ENCODE measurements at places on chromosomes 4 and X.

GRCh38 chr4:141637565-141637964 is 1.2 kb downstream of the IL15 start:
- no peak for DNase-seq

- DNase-seq: no peak
Observed at GRCh38 chr4:183638436-183638835, 20.5 kb downstream of the RWDD4 start.

DNA sequence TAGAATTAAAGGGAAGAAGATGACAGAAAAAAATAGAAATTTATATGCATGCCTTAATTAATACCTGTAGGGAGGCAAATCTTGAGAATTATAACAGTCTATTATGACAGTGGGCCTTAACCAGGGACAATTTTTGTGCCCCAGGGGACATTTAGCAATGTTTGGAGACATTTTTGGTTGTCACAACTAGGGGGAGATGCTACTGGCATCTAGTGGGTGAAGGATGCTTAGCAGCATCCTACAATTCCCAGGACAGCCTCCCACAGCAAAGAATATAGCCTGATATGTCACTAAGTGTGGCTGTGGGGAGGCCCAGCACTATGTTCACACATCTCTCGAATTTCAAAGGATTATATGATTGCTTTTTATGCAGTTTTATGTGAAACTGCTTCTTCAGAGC is 10.5 kb downstream of the GPR82 start:
- no peak for DNase-seq

DNA sequence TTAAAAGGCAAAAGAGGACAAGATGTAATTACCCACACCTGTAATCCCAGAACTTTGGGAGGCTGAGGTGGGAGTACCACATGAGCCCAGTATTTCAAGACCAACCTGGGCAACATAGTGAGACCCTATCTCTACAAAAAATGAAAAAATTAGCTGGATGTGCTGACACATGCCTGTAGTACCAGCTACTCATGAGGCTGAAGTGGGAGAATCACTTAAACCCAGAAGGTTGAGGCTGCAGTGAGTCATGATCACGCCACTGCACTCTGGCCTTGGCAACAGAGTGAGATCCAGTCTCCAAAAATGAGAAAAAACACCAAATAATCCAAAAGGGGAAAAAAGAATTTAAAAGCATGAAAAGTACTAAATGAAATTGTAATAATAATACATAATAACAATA is 30.8 kb downstream of the NR0B1 start:
- no peak for DNase-seq

GRCh38 chrX:23871905-23872546 is 35.7 kb downstream of the APOO start:
- no peak for DNase-seq

- no peak for DNase-seq
Observed at GRCh38 chrX:136260776-136261175, 9.6 kb upstream of the MAP7D3 start.

DNA sequence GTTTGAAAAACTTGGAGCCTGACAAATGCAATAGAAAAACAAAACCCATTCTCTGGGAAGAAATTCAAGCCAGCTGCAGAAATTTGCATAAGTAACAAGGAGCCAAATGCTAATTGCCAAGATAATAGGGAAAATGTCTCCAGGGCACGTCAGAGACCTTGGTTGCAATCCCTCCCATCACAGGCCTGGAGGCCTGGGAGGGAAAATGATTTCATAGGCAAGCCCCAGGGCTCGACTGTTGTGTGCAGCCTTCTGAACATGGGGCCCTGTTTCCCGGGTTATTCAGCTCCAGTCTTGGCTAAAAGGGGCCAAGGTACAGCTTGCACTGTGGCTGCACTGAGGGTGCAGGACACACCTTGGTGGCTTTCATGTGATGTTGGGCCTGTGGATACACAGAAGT is 760.4 kb upstream of the PABPC4L start:
- no peak for DNase-seq

DNA sequence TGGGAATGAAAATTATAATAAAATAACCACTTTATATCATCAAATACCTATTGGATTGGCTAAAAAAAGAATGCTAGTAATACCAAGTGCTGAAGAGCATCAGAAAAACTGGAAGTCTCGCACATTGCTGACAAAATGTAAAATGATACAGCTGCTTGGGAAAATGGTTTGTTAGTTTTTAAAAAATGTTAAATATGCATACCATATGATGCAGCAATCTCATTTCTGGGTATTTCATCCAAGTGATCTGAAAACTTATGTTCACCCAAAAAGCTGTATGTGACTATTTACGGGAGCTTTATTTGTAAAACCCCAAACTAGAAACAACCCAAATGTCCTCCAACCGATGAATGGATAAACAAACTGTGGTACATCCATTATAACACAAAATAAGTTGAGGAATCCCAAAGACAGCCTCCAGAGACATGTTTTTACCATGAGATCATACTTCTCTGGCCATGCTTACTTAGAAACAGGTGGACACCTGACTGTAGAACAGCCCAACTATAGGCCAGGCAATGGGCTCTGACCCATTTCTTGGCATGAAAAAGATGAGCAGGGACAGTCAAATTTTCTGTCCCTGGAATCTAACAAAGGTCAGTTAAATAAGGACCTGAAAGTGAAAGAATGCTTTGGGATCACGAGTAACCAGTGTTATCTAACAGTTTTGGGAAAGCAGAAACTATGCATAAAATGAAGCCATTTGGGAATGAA is 47.5 kb upstream of the FAM120C start:
- DNase-seq: no peak

DNA sequence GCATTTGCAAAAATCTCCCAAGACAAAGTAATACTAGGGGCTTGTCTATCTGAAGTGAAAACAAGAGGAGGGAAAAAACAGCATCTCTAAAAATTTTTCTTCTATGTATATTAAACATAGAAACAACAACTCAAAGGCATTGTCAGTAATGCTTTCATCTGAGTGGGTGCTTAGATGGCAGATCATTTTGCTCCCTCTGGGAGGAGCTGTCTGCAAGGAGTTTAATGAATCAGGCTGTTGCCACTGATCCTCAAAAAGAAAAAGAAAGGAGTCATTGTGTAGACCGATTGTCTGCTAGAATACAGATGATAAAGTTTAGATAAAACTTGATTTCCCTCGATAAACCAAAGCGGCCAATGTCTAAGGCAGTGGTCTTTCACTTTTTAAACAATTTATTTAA is 49.7 kb upstream of the KLHL8 start:
- no peak for DNase-seq

DNA sequence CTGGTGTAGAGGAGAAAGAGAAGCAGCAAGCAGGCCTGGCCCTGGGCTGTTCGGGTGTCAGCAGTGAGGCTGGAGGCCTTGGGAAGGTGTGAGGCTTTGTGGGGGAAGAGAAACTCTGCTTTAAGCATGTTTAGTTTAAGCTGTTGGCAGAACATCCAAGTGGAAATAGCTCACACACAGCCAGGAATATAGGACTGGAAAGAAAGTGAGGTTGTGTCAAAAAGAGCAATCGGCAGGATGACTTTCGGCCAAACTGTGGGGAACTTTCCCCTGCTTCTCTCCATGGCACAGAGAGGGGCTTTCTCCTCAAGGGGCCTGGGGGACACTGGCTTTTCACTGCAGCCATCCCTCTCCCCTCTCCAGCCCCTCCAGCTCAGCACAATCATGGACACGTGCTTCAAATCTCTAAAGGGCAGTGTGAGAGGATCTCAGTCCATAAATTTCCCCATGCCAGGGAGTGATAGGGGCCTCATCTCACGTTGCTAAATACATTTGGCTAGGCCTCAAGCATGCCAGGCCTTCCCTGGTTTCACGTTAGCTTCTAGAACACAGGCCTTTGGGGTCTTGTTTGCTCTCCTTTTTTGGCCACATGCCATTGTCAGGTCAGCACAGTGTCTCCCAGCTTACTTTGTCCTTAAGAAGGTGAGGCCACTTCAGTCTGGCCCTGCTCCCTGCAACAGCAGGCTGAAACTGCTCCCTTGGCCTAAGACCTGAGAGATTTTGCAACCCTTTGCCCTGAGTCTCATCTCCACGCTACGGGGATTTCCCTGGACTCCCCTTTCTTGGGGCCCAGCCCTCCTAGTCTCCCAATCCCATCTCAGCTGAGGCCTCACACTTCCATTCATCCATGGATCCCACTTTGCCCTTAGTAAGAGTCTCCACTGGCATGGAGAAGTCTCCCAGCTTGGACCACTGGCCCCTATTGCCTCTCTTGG is 8.3 kb upstream of the CITED1 start:
- no peak for DNase-seq

DNA sequence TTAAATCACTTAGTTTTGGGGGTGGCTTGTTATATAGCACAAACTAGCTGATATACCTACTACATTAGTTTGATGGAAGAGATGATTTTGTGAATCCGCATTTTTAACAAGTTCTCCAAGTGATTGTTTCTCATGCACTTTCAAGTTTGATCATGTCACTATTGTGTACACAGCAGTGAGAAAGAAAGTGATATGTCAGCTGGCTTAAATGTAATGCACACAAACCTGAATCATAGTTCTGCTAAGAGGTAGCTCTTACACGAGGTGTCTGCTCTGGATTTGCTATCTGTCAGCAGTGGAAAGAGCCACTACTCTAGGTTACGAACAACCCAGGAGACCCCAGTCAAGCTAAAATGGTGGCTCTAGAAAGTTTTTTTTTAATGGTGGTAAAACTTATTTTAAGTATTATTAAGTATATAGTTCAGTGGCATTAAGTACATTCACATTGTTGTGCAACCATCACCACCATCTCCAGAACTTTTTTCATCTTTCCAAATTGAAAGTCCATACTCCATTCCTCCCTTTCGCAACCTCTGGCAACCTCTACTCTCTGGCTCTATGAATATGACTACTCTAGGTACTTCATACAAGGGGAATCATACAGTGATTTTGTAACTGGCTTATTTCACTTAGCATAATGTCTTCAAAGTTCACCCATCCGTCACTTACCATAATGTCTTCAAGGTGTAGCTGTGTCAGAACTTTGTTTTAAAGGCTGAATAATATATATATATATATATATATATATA is 147.3 kb downstream of the HS6ST2 start:
- DNase-seq: no peak

GRCh38 chrX:120408168-120408567 is 46.3 kb downstream of the ATP1B4 start:
- no peak for DNase-seq

DNA sequence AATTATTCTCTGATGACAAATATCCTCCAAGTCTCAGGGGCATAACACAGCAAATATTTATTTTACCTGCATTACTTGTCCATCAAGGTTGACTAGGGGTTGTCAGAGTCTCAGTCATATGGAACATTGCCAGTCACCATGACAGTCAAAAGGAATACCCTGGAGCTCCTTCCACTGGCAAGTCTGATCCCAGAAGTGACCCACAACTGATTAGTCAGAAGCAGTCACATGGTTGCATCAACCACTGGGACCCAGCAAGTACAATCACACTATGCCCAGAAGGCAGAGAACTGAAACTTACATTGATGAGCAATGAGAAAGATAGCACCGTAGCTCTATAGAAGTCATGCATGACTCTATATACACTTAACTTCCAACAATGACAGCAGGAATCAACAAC is 41.9 kb upstream of the SOD3 start:
- no peak for DNase-seq

DNA sequence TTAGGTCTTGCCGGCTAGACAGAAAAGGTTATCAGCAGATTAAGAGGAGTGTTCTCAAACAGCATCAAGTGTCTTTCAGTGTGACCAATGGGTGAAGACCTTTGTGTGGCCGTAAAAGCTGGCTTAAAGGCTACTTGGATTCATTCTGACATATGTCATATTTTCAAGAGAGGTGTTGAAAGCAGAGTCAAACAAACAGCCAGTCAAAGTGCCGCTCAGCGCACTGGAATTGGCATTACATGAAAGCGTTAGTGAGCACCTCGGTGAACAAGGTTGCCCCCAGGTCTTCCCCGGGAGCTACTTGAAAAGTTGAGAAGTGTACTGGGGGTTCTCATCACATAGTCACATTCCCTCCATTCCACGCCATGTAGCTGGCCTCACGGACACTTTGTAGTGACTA is 148.9 kb downstream of the SOX3 start:
- no peak for DNase-seq

GRCh38 chrX:41692162-41692749 is 3.5 kb downstream of the GPR34 start:
- no peak for DNase-seq

DNA sequence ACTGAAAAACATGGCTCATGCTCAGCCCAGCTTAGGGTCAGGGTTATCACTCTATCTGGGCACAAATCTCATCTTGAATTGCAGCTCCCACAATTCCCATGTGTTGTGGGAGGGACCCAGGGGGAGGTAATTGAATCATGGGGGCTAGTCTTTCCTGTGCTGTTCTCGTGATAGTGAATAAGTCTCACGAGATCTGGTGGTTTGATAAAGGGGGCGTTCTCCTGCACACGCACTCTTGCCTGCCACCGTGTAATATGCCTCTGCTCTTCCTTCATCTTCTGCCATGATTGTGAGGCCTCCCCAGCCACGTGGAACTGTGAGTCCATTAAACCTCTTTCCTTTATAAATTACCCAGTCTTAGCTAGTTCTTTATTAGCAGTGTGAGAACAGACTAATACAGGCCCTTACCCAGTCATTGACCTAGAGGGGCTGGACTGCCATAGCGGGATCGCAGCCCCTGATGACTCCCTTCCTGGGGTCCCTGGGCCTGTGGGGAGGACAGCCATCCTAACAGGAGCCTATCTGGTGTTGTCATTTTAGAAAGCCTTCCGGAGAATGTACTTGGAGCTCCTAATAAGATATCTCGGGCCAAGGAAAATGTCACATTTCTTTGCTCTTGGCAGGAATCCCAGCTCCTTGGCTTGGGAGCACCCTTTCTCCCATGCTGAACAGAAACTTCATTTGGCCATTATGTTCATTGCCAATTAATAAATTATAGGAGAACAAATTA is 112.6 kb downstream of the PHKA2 start:
- no peak for DNase-seq

DNA sequence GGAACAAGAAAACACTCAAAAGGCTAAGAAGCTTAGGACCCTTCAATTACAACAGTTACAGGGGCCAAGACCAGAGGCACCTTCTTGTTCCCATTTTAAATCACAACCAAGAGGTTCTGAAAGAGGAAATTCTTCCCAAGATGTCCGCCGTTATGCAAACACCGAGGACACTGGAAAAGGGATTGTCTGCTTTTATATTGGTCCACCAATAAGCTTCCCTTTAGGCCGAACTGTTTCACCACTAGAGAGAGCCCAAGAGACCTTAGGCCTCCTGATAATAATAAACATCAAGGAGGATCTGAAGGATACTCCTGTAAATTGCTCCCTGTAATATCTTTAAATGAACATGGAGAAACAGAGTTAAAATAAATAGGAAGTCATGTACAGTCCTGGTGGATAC is 92.6 kb upstream of the NLRP2B start:
- no peak for DNase-seq

- DNase-seq: no peak
Observed at GRCh38 chr4:83231620-83232076, 53.0 kb downstream of the COQ2 start.
